Amniotic stem cell (primary cell): ENCODE measurements at places on chromosomes 3 and 15.
A peak's percentile ranks its signal among the peaks of the same experiment; 100 is the strongest.

- peak; percentile 34 for DNase-seq
Observed at GRCh38 chr3:123949641-123950040, 11.4 kb downstream of the CCDC14 start.

GRCh38 chr3:183435661-183436060 lies 7.2 kb upstream of the MCF2L2 start:
- no peak for DNase-seq

GRCh38 chr3:171940151-171940649 lies 97.1 kb downstream of the TMEM212 start:
- no peak for DNase-seq

GRCh38 chr3:151305060-151305774 lies 11.4 kb downstream of the GPR87 start:
- peak; percentile 78 for DNase-seq

DNA sequence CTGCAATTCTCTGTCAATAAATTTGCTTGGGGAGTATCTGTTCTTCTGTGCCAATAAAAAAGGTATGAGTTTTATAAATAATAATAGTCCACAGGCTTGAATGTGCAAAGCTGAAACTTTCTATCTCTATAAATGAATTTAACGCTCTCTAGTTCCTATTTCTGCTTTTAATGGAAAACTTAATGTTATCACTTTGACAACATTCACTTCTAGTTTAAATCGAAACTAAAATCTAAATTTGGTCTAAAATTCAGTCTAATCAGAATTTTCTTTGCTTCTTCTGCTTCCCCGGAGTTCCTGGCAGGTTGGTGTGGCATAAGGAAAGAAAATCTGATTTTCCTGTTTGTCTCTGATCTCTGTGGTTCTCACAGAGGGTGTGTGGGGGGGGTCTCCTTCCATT lies 450.1 kb upstream of the TBL1XR1 start:
- no peak for DNase-seq

DNA sequence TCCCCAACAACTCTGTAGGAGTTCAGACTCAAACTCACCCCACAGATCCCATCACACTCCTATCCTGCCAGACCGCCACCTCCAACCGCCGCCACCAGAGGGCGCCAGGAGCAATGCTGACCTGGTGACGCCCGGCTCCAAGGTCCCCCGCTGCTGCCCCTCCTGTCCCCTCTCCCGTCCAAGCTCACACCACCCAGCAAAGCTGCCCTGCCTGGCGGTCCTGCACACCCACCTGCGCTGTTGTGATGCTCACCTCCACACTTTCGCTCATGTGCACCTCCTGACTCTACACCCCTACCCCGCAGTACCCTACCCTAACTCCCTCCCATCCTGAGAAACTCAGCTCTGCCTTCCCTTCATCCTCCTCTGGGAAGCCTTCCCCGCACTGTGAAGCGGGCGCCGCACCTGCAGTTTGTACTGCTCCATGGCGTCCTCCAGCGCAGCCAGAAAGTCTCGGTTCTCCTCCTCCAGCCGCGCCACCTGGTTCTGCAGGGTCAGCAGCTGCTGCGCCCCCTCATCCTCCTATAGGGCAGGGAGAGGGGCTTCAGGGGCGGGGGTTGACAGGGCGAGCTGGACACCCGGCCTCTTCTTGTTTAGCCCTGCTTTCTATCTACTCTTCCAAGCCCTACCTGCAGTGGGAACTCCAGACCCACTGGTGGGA lies 7.9 kb downstream of the KIF7 start:
- no peak for DNase-seq
